Activated naive CD4-positive, alpha-beta T cell treated with anti-CD3 and anti-CD28 coated beads, Interleukin-2, amount 50 U/mL, for 72 hours (primary cell): ENCODE measurements at places on chromosomes 7 and 10. TPM values are rescaled to one million over a fixed set of nuclear protein-coding genes. Genes with fewer than 3 reads are reported as not detected.

DNA sequence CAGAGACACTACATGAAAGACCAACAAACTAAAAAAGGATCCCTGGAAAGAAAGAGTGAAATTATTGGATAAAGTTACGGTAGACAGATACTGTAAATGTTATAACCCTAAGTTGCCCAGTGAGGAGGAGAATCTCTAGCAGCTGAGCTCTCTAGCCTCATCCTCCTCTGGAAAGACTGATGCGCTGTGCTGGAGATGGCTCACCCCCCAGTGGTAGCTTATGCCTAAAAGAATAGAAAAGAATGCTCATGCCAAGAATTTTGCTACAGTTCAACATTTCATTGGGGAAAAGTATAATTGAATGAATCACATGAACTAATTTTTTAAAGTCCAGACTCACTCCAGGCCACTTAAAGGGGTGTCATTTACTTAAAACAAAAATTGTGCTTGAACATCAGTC lies 50.8 kb upstream of the RNF32 start:
- no peak for DNase-seq

DNA sequence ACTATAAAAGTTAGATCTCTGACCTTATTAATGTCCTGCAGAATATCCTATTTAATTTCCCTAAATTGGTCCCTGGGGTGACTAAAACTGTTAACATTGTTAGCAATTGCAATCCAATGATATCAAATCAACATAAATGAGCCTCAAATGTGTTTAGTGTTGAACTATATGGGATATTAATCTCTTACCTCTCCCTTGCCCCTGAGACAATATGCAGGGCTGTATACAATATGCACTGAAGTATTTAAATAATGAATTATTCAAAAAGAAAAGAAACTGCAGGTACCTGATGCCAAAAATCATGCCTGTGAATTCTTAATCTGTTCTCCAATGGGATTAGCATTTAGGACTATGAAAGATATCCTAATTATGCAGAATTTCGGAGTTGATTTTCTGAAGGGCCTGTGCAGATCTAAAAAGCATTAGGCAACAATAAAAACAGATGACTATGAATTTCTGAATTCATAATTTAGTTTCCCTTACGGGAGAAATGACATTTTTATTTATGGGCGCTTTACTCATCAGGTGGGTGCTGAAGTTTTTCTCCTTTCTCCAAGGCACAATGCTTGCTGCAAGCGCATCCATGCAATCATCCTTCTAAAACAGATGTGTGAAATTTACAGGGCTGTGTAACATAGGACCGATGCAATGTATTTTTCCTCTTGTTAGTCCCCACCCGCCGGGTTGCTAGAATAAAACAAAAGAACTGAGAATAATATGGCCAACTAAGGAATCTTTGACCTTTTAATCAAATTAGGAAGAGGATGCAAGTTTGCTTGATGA lies 5.4 kb upstream of the C10orf90 start:
- no peak for DNase-seq

- no peak for DNase-seq
Measured at GRCh38 chr7:34622771-34623250, 35.2 kb upstream of the NPSR1 start.

DNA sequence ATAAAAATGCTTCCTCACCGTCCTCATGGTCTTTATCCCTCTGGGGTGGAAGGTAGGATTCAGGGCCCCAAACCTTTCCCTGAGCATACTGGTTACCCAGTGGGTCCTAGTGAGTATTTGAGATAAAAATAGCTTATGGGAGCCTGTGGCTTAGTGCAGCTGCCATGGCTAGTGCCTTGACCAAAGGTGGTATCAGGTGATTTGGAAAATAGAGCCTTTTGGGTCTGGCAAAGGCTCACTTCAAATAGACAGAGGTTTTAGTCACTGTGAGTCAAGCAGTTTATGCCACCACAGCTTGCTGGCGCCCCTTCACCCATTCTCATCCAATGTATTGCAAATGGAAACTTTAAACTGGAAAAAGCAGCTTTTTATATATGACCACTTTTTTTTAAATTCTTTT lies 30.4 kb downstream of the PLAU start:
- DNase-seq, result no peak

The PLPP4 gene
- total RNA-seq, result not detected

The CC2D2B gene
- not detected for total RNA-seq

The NPSR1 gene
- not detected for total RNA-seq

GRCh38 chr7:30533886-30534285 lies 29.3 kb upstream of the GGCT start:
- no peak for DNase-seq
